ENCODE measurements at places on chromosomes 2 and 18.

- DNase-seq, result no peak
Observed at GRCh38 chr2:199206536-199206935, 251.2 kb downstream of the SATB2 start.

DNA sequence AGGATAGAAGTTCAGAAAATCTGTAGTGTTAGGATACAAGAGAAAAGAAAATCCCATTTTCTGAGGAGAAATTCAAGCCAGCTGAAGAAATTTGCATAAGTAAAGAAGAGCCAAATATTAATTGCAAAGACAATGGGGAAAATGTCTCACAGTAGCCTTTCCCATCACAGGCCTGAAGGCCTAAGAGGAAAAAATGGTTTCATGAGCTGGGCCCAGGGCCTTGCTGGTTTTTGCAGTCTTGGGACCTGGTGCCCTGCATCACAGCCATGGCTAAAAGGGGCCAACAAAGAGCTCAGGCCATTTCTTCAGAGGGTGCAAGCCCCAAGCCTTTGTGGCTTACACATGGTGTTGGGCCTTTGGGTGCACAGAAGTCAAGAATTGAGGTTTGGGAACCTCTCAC lies 413.6 kb upstream of the CYRIA start:
- no peak for DNase-seq

GRCh38 chr2:145108959-145109710 lies 589.2 kb upstream of the ZEB2 start:
- DNase-seq, result no peak

DNA sequence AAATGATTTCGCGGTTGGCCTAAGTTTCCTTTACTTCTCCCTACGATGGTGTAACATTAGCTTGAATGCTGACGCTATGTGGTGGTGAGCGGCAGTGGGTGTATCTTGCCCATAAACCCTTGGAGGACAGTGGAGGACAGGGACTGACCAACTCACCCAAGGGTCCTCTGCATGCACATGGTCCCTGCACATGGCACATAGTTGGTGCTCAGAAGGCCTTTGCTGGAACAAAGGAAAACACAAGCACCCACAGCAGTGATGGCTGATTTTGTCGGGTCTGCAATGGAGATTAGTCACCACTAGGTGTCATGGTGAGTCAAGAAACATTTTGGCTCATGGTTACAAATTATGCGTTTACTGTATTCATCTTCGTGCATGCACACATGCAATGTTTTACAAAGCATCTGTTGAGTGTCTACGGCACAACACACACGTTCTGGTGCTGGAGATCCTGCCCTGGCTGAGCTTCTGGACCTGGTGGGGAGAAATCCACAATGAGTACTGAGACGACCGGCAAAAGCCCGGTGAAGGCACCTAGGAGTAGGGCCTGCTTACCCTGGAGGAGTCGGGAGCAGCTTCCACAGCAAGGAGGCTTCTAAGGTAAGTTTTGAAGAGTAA lies 44.0 kb downstream of the PDCL3 start:
- no peak for DNase-seq

GRCh38 chr2:46362667-46363012 lies 65.4 kb downstream of the EPAS1 start:
- no peak for DNase-seq

DNA sequence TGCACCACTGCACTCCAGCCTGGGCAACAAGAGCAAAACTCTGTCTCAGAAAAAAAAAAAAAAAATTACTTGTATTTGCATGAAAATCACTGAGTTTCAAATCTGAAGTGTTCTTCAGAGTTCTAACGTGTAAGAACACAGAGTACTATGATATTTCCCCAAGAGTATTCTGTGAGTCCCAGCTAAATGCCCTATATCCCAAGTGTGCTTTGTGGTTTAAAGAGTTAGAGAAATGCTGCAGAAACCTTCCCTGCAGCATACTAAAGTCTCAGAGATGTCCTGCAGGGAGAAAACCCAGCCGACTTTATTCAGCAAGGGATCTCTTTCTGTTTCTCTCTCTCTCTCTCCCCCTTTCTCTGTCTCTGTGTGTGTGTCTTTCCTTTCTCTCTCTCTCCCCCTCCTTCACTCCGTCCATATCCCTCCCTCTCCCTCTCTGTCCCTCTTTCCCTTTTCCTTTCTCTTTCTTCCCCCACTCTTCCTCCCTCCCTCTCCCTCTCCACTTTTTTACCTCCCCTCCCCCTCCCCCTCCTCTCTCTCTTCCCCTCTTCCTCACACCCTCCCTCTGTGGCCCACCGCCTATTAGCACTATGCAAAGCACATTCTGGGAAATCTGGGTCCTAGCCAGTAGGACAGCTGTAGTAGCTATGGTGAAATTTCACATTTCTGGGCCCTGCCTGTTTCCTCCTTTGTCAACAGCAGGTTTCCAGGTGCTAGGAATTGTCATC lies 54.2 kb downstream of the ACTR2 start:
- DNase-seq, result no peak

DNA sequence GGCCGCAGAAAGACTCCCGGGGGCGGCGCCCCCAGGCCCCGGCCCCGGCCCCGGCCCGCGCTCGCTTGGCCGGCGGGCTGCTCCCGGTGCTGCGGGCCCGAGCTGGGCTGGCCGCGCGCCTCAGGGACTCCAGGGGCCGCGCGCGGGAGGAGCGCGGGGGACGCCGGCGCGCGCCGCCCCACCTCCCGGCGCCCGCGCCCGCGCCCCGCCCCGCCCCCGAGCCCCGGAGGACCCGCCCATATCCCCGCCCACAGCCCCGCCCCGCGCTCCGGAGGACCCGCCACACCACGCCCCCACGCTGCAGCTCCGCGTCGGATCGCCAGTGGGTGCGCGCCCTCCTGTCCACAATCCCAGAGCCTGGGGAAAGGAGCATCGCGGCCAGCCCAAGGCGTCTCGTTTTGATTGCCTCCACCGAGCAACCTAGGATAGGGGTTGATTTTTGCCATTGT lies at the start of gene PARD6G:
Gene PARD6G, minus strand, starts transcription at position 122 of the 449 bp plus-strand sequence. CDS start 166 bp downstream, outside the sequence.
- DNase-seq, result peak; percentile 16

GRCh38 chr2:68855550-68855949 lies 15.6 kb downstream of the BMP10 start:
- no peak for DNase-seq

DNA sequence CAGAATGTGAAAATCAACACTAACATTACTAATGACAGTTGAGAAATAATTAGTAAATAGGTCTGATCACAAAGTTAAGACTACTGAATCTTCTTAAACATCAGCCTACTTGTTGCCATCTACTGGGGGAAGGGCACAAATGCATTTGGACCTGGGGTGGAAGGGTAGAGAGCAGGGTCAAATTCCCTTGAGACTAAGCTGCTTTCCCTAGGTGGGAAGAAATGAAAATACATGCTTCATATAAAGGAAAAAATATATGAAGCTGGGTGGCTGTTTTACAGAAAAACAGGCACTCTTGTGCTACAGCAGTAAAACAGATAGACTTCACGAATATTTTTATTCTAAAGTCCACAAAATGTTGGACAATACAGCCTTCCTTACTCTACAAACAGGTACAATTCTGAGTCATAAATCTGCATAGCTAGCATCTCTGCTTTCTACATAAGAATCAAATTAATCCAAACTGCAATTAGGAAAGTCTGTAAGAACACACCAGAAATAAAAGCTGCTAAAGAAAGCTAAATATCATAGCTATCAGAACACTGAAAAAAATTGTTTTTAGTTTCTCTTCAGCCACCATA lies 10.9 kb downstream of the TRIP12 start:
- DNase-seq, result no peak

DNA sequence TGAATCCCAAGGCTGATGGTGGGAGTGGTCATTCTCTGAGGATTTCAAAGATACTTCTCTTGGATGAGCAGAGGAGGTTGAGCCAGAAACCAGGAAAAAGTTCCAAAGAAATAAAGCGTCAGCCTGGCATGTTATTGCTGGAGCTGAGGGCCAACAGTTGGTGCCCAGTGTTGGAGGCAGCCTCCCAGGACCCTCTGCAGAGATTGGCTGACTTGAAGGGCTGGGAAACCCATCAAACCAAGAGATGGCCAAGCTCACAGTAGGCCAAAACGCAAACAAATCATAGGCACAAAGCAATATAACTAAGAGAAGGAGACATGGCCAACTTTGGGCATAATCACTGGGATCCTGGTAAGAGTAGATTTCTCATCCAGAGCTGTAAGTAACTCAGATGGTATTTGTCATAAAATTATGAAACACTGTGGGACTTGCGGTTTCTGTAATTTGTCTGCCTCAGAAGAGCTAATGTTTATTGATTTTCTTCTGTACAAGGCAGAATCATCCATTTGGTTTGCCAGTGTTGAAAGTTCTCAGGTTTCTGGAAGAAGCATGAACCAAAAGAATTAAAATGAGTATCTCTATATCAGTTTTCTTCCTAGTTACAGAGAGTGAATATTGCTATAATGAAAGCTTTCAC lies 108.3 kb downstream of the ATL2 start:
- DNase-seq, result no peak

GRCh38 chr18:70377857-70378701 lies 89.2 kb downstream of the SOCS6 start:
- no peak for DNase-seq

- no peak for DNase-seq
Observed at GRCh38 chr18:63867368-63868125, 20.0 kb upstream of the SERPINB2 start.

- DNase-seq, result no peak
Observed at GRCh38 chr18:57631697-57632096, 10.1 kb upstream of the NARS1 start.

DNA sequence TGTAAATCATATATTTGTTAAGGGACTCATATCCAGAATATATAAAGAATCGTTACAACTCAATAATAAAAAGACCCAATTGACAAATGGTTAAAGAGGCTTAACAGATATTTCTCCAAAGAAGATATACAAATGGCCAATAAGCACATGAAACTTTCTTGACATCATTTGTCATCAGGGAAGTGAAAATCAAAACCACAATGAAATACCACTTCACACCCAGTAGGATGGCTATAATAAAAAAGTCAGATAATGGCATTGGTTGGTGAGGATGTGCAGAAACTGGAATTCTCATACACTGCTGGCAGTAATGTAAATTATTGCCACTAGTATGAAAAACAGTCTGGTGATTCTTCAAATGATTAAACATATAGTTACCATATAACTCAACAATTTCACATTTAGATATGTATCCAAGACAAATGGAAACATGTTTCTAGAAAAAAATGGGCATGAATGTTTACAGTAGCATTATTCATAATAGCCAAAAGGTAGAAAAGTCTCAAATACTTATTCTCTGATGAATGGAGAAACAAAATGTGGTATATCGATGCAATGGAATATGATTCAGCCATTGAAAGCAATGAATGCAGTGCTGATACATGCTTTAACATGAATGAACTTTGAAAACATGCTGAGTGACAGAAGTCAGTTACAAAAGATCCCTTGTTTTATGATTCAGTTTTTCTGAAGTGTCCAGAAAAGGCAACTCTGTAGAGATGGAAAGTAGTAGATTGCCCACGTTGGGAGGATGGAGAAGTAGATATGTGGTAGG lies 304.6 kb upstream of the ZEB2 start:
- no peak for DNase-seq

- peak; percentile 45 for DNase-seq
Observed at GRCh38 chr2:219736209-219736608, 108.8 kb downstream of the SLC4A3 start.

DNA sequence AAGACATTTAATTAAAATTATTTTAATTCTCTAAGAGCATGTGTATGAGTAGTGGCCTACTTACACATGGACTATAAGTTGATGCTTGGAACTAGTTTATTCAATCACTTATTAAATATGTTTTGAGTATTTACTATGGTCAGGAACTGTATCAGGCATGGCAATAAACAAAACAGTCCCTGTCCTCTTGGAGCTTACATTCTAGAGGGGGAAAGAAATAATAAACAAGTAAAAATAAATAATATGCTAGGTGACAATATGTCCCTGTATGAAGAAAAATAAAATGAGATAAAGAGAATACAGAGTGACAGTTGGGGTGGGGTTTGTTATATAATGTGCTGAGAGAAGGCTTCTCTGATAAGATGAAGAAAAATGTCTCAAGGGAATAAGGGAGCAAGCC lies 74.5 kb downstream of the MYO3B start:
- DNase-seq, result no peak

GRCh38 chr2:164565359-164565758 lies 55.9 kb downstream of the GRB14 start:
- DNase-seq, result no peak

DNA sequence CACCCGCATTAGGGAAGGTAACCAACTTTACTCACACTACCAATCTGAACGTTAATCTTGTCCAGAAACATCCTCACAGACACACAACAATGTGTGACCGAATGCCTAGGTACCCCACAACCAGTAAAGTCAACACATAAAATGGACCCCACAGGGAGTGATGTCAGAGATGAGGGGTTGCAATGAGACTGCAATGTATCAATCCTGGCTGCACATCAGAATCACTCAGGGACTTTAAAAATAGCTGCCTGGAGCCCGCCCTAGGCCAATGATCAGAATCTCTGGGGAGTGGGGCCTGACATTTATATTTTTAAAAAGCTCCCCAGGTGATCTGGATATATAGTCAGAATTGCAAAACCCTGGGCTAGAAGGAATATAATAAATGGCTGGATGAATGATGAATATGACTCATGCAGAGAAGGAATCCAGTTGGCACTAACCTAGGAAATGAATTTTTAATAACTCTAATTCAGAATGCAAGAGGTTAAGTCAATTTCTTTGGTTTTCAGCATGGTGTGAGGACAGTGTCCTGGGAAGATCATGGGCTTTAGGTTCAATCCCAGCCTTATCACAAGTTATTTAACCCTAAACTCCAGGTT lies 92.8 kb downstream of the COLEC12 start:
- no peak for DNase-seq

DNA sequence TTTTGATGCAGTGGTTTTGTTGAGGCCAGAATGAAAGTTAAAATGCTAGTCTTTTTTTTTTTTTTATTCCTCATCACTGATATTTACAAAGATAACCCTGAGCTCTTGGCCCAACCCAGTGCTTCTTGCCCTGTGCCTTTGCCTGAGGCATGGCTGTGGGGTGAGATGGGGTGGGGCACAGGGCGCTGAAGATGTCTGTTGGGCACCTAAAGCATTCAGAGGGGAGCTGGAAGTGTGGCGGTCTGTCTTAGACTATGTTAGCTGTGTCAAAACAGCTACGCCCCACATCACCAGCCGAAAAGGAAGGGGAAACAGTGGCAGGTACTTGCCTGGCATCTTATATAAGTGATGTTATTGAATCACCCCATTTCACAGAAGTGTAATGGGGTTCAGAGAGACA lies 20.7 kb downstream of the TOGARAM2 start:
- DNase-seq, result no peak

Measured in NCI-H1417 treated with DMSO at 0.1 percent for 48 hours (cell line).